ENCODE measurements at places on chromosomes 13 and 19. TPM values are rescaled to one million over a fixed set of nuclear protein-coding genes. Genes with fewer than 3 reads are reported as not detected.

FGF14 gene
- 0.52 TPM for total RNA-seq

USE1 gene
- 28.7 TPM for total RNA-seq

HIPK4 gene
- under 0.01 TPM for total RNA-seq

KLK8 gene
- not detected for total RNA-seq

PNMA8B gene
- total RNA-seq: 5.6 TPM

MBD3L2 gene
- total RNA-seq: not detected

ZSCAN4 gene
- total RNA-seq: not detected

ZNF358 gene
- 122 TPM for total RNA-seq

REX1BD gene
- total RNA-seq: 60.7 TPM

TSSK6 gene
- total RNA-seq: 3.8 TPM

WDR62 gene
- total RNA-seq: 1.0 TPM

PTGER1 gene
- 3.9 TPM for total RNA-seq

ZNF284 gene
- 7.8 TPM for total RNA-seq

C19orf67 gene
- total RNA-seq: not detected

CIC gene
- total RNA-seq: 29.5 TPM

PNMA8A gene
- 1.1 TPM for total RNA-seq

ODAD3 gene
- not detected for total RNA-seq

Measured in epithelial cell of alveolus of lung (primary cell).